ENCODE measurements at places on chromosomes 6 and 20. TPM values are rescaled to one million over a fixed set of nuclear protein-coding genes. Genes with fewer than 3 reads are reported as not detected.

The SLC22A1 gene
- 5.8 TPM for total RNA-seq

The EBF4 gene
- 14.8 TPM for total RNA-seq

The RHAG gene
- not detected for total RNA-seq

The GHRH gene
- not detected for total RNA-seq

The PKHD1 gene
- not detected for total RNA-seq

All from natural killer cell treated with Interleukin-12 subunit alpha and Interleukin-12 subunit beta and Interleukin-15 and Interleukin-18, amount 100 ng/mL, for 72 hours (primary cell).